ENCODE measurements at places on chromosomes 6 and 20. TPM values are rescaled to one million over a fixed set of nuclear protein-coding genes. Genes with fewer than 3 reads are reported as not detected.

DNA sequence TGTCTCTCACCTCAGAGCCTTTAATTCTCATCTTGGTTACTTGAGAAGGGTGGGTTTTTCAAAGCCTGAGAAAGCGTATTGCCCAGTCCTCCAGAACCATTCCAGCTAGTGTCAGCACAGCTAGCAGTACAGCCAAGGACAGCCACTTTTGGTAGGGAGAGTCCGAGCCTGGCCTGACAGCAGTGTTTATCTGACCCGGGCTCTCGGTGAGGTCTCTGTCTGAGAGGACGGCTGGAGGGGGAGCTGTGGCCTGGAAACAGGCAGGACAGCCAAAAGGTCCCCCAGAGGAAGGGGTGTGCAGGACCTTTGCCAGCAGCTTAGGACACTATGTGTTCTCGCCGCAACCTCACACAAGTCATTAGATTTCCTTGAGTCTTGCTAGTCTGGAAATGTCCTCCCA is 38.8 kb downstream of the LYRM2 start:
- no peak overlapping the region for H3K27ac ChIP-seq
- no peak overlapping the region for H3K4me3 ChIP-seq
- no peaks in the 10 kb centered on the region for H3K27me3 ChIP-seq
- DNase-seq = no peak

- no peak for DNase-seq
- no peaks in the 10 kb centered on the region for H3K36me3 ChIP-seq
- H3K27me3 ChIP-seq = no peaks in the 10 kb centered on the region
- H3K4me3 ChIP-seq = no peak overlapping the region
- no peak overlapping the region for H3K27ac ChIP-seq
- H3K4me1 ChIP-seq = peaks cover 6% of the 10 kb centered on the region
These were observed 55.4 kb upstream of the TULP4 start for GRCh38 chr6:158256746-158257424.

DNA sequence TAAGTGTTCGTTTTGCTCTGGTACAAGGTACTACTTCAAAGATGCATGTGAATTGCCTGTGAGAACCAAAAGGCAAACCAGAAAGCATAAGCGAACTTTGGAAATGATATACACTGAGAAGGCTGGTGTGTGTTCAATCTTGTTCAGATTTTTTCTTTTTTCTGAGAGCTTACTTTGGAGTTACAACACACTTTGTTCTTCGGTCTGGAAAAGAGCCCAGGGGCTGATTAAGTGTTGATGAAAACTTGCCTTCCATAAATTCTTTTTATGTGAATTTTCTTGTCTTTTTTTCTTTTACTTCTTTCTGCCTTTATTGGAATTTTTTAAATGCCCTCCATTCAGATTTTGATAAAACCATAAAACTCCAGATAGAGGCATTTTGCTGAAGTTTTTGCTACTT is 395.1 kb upstream of the SASH1 start:
- no peaks in the 10 kb centered on the region for H3K4me1 ChIP-seq
- H3K27me3 ChIP-seq = no peaks in the 10 kb centered on the region
- no peak for DNase-seq

DNA sequence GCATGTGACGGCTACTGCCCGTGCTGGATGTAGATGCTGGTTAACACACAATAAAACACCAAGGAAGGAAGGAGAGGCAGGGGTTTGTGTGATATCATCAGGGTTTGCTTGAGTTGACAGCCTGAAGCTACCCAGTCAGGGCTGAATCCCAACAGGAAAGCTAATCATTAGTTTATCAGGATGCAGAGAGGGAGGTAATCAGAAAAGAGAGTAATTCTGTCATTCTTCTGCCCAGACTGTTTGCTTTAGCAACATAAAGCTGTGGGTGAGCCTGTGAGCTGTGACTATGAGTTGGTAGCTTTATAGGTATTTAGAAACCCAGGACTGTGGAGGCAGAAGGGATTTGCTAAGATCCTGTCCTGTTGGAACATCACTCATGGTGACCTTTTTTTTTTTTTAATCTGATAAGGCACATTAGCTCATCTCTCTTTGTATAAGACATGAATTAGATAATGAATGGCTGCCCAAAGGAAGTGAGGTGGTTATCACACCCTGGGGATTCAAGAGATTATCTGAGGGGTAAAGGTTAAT is 79.3 kb downstream of the CAP2 start:
- H3K4me1 ChIP-seq = peaks cover 31% of the 10 kb centered on the region
- peak overlapping the region; percentile 98 for H3K27ac ChIP-seq
- no peaks in the 10 kb centered on the region for H3K36me3 ChIP-seq
- H3K27me3 ChIP-seq = no peaks in the 10 kb centered on the region
- H3K4me3 ChIP-seq = no peak overlapping the region
- DNase-seq = peak; percentile 8

- H3K36me3 ChIP-seq = no peaks in the 10 kb centered on the region
- no peak overlapping the region for H3K27ac ChIP-seq
- no peak overlapping the region for H3K4me3 ChIP-seq
- no peak for DNase-seq
These were observed 434.8 kb downstream of the MAFB start for GRCh38 chr20:40254023-40254772.

DNA sequence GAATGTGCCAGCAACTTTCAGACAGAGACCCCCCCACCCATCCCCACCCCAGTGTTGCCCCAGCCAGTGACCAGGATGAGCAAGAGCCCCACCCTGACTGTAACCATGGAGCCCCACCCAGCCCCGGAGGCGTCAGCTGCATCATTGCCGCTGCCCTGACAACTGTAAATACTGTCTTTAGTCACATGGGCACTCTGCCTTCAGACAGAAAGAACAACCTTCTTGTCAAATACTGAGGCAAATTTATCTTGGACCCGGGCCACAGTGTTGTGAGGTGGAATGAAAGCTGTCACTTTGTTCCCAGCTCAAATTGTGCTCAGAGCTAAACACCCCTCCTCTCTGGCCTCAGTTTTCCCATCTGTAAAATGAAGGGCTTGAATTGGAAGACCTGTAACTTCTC is 23.7 kb downstream of the MOCS3 start:
- DNase-seq = peak; percentile 40
- H3K4me1 ChIP-seq = no peaks in the 10 kb centered on the region
- no peak overlapping the region for H3K4me3 ChIP-seq
- H3K36me3 ChIP-seq = no peaks in the 10 kb centered on the region

- no peak for DNase-seq
- H3K4me1 ChIP-seq = peaks cover 11% of the 10 kb centered on the region
- H3K27me3 ChIP-seq = no peaks in the 10 kb centered on the region
- H3K4me3 ChIP-seq = no peak overlapping the region
- H3K27ac ChIP-seq = no peak overlapping the region
- H3K36me3 ChIP-seq = no peaks in the 10 kb centered on the region
These were observed 301.2 kb upstream of the SGK1 start for GRCh38 chr6:134619077-134619476.

GRCh38 chr6:104312851-104313250 is 546.9 kb downstream of the HACE1 start:
- no peak overlapping the region for H3K4me3 ChIP-seq
- H3K36me3 ChIP-seq = no peaks in the 10 kb centered on the region
- H3K27ac ChIP-seq = no peak overlapping the region
- H3K27me3 ChIP-seq = no peaks in the 10 kb centered on the region

GRCh38 chr20:57523782-57524181 is 1.2 kb downstream of the CTCFL start:
- no peak overlapping the region for H3K4me3 ChIP-seq
- H3K36me3 ChIP-seq = no peaks in the 10 kb centered on the region
- H3K27me3 ChIP-seq = no peaks in the 10 kb centered on the region
- no peak overlapping the region for H3K27ac ChIP-seq

DNA sequence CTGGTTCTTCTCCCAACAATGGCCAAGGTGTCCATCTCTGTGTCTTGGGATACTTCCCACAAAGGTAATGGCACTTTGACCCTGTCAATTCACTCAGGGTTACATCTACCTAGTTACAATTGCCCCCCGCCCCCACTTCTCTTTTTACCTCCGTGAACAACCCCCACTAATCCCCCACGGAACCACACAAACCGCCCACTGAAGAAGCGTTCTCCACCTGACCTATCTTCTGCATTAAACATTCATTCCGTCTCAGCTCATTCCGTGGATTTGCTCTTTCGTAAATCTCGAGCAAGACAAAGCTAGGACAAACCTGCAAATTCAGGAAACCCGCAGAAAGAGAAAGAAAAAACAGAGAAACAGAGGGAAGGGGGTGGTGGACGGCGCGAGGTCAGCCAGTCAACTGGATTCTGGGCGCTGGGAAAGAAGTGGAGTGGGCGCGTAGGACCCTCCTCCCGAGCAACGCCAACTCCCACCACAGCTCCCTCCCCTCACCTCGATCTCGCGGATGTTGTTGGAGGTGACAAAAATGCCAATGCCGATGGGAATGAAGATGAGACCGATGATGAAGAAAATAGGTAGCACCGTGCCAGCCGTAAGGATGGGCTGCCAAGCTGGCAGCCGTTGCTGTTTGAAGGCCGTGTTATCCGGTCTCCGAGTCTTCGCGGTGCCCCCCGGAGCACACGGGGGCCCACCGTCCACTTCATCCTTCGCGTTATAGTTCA is 523 bp downstream of the TMEM30A start:
- H3K4me3 ChIP-seq = peak overlapping the region; percentile 95
- H3K4me1 ChIP-seq = peaks cover 34% of the 10 kb centered on the region
- H3K27ac ChIP-seq = peak overlapping the region; percentile 83
- DNase-seq = peak; percentile 59

DNA sequence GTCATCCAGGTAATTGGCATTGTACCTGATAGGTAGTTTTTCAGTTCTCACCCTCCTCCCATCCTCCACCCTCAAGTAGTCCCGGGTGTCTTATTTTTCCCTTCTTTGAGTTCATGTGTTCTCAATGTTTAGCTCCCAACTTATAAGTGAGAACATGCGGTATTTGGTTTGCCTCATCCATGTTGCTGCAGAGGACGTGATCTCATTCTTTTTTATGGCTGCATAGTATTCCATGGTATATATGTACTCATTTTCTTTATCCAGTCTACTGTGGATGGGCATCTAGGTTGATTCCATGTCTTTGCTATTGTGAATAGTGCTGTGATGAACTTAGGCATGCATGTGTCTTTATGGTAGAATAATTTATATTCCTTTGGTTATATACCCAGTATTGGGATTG is 45.8 kb downstream of the RPRD1B start:
- no peak for DNase-seq
- no peaks in the 10 kb centered on the region for H3K27me3 ChIP-seq
- H3K27ac ChIP-seq = no peak overlapping the region
- H3K4me3 ChIP-seq = no peak overlapping the region
- H3K4me1 ChIP-seq = peaks cover 42% of the 10 kb centered on the region

DNA sequence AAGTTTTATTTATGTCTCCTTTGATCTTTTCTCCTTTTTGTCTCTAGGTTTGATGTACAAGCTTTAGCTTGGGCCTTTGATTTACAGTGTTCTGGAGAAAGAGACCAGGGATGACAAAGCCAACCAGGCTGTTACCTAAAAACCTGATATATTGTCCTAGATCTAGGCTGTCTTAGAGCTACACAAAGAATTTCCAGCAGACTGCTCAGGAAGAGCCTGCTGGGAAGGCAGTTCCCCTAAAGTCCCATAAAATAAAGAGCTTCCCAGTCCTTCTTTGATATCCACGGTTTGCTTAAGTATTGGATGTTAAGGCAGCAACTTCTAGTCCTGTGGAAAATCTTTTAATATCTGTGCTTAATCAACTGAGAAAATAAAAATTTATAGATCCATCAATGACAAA is 70.5 kb downstream of the SHLD1 start:
- H3K4me1 ChIP-seq = no peaks in the 10 kb centered on the region
- H3K27me3 ChIP-seq = no peaks in the 10 kb centered on the region
- DNase-seq = no peak
- H3K36me3 ChIP-seq = no peaks in the 10 kb centered on the region

DNA sequence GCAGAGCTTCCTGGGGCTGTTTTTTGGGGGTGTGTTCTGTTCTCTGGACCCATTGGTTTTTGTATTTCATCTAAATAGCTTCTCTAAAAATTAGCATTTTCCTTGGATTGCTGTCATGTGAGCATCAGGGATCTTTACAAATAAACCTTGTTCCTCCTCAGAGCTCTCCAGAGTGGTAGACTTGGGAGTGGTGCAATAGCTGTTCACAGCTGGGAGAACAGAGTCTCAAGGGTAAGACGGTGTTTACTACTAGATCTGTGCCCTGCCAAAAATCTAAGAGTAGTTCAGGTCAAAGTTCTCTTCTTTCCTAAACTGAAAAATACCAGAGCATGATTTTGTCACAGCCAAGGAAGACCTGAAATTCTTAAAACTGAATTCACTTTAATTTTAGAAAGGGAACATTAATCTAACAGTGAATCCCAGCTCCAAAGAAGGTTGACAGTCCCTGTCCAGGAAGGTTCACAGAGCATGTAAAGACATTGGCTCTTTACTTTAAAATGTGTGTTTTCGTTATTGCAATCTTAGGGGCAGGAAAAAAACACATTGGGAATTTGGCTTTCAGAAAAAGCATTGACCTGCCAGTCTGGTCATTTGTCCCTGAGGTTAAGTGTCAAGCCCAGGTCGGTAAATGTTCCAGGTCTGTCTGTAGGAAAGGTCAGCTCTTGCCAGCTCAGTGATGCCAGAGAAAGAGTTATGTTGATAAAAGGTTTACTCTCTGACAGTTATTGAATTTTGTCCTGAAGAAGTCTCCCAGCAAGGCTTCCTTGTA is 43.3 kb downstream of the VAPB start:
- peak; percentile 65 for DNase-seq
- no peaks in the 10 kb centered on the region for H3K4me1 ChIP-seq
- H3K27ac ChIP-seq = no peak overlapping the region
- no peaks in the 10 kb centered on the region for H3K27me3 ChIP-seq
- no peak overlapping the region for H3K4me3 ChIP-seq
- H3K36me3 ChIP-seq = peaks cover 2% of the 10 kb centered on the region

DNA sequence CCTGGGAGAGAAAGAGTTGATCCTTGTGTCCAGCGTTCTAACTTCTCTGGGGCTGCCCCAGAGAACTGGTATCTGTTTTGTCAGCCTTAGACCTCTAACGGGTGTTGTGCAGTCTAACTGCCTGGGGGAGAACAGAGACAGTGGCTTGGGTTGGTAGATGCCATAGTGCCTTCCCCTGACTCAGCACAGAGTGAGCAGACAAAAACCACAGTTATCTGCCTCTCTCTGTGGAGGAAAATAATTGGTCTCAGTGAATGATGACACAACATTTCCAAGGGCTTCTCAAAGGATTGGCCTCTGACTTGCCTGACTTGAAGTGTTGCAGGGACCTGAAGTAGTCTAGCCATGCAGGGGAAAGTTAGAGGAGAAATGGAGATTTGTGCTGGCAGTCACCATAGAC is 226.2 kb upstream of the MAN1A1 start:
- peak; percentile 61 for DNase-seq
- H3K4me3 ChIP-seq = no peak overlapping the region
- no peaks in the 10 kb centered on the region for H3K4me1 ChIP-seq
- H3K27ac ChIP-seq = no peak overlapping the region
- H3K27me3 ChIP-seq = no peaks in the 10 kb centered on the region
- no peaks in the 10 kb centered on the region for H3K36me3 ChIP-seq

DNA sequence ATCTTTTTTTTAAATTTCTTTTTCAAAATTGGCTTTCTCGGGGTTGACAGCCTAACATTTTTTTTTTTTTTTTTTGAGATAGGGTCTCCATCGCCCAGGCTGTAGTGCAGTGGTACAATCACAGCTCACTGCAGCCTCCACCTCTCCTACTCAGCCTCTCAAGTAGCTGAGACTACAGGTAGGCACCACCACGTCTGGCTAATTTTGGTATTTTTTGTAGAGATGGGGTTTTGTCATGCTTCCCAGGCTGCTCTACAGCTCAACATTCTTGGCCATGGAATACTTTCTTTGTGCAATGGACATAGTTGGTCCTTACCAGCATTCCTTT is 6.4 kb upstream of the CTNNBL1 start:
- H3K36me3 ChIP-seq = no peaks in the 10 kb centered on the region
- H3K4me3 ChIP-seq = no peak overlapping the region
- DNase-seq = no peak
- no peak overlapping the region for H3K27ac ChIP-seq
- no peaks in the 10 kb centered on the region for H3K4me1 ChIP-seq
- peaks cover 35% of the 10 kb centered on the region for H3K27me3 ChIP-seq

Gene BPI
- not detected for total RNA-seq

Gene OR2H1
- total RNA-seq = not detected

Gene RAET1E
- total RNA-seq = not detected

Gene CSE1L
- 50.3 TPM for total RNA-seq

Gene WFDC5
- total RNA-seq = not detected

Gene PDYN
- total RNA-seq = 0.33 TPM
